ENCODE measurements at places on chromosomes 1 and 21.

GRCh38 chr1:25140073-25140797, 92.1 kb downstream of the SYF2 start:
- no peak for DNase-seq

DNA sequence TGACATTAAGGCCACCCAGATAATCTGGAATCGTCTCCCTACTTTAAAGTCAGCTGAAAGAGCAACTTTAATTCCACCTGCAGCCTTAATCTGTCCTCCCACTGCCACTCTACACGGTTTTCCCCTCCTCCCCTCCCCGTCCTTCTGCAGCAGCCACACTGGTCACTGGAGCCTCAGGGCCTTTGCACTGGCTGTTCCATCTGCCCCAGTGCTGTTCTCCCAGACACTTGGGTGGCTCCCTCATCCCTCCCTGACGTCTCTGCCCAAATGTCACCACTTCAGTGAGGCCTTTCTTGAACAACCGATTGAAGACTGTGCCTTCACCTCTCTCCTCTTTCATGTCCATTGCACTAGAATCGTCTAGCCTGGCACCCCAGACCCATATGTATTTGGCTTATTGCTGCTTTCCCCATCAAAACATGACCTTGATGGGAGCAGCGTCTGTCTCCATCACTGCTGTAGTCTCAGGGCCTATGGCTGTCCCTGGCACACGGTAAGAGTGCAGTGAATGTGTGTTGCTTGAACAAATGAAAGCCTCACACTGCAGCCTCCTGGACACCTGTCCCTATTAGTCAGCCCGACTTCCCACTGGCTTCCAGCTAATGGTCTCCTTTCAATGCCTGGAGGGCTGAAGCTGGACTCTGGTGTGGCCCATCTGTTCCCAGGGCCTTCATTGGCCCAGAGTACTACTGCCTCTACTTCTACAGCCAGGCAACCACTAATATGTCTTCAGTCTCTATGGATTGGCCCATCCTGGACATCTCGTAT, 10.6 kb upstream of the PRDM16 start:
- DNase-seq, result no peak

- DNase-seq, result no peak
Observed at GRCh38 chr1:35120458-35121133, 41.4 kb downstream of the ZMYM1 start.

GRCh38 chr21:42117229-42117966, 46.3 kb downstream of the UMODL1 start:
- peak; percentile 70 for DNase-seq

DNA sequence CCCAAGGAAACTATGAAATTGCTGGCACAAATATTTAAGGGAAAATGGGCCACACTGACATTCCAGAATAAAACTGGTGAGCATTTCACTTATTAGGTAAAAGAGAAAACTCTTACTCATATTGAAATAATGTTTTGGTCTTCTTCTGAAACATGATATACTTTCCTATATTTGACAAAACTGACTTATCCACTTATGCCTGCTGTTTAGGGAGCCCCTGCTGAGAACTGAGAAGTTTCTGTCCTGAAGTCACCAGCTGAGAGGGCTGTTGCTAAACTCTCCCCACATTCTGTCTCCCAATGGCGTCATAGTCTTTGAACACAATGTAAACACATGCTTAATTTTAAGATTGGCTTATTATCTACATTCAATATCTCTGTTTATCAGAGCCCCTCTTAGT, 46.8 kb upstream of the ZC3H11B start:
- no peak for DNase-seq

DNA sequence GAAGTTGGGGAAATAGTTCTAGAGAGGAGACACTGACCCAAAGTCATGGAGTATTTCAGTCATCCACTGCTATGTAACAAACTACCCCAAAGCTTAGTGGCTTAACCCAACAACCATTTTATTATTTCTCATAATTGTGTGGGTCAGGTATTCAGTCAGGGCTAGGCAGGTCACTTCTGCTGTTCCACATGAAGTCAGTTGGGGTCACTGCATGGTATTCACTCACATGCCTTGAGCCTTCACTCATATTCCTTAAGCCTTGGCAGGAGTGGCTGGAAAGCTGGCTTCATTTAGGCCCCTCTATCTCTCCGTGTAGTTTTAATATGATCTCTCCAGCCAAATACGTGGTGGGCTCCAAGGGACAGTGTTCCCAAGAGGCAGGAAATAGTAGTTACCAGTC, 17.5 kb upstream of the RNF11 start:
- DNase-seq, result no peak

DNA sequence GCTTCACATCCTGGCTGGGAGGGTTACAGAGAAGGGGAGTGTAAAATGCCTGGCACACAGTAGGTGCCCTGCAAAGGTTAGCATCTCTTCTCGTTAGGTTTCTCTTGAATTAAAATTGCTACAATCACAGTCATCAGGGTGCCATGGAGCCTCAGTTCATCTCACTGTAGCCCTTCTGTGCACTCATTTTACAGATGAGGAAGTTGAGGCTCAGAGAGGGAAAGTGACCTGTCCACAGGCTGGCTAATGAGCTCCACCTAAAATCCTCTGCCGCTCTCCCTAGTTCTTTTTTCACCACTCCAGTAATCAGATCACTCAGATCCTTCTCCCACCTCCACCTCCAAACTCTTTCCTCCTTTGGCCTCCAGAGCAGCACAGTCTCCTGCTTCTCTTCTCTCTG, 13.5 kb upstream of the AHDC1 start:
- DNase-seq, result no peak

DNA sequence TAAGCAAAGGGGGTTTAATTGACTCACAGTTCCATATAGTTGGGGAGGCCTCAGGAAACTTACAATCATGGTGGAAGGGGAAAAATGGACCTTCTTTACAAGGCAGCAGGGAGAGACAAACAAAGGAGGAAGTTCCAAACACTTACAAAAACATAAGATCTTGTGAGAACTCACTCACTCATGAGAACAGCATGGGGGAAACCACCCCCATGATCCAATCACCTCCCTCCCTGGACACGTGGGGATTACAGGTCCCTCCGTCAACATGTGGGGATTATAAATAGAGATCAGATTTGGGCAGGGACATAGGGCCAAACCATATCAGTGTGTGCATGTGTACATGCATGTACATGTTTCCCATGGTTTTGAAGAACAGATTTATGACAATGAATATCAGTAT, 5.5 kb upstream of the SMG7 start:
- no peak for DNase-seq

GRCh38 chr1:46580140-46580903, 23.7 kb downstream of the MKNK1 start:
- no peak for DNase-seq

GRCh38 chr1:61143821-61144424, 61.6 kb downstream of the NFIA start:
- DNase-seq, result no peak

DNA sequence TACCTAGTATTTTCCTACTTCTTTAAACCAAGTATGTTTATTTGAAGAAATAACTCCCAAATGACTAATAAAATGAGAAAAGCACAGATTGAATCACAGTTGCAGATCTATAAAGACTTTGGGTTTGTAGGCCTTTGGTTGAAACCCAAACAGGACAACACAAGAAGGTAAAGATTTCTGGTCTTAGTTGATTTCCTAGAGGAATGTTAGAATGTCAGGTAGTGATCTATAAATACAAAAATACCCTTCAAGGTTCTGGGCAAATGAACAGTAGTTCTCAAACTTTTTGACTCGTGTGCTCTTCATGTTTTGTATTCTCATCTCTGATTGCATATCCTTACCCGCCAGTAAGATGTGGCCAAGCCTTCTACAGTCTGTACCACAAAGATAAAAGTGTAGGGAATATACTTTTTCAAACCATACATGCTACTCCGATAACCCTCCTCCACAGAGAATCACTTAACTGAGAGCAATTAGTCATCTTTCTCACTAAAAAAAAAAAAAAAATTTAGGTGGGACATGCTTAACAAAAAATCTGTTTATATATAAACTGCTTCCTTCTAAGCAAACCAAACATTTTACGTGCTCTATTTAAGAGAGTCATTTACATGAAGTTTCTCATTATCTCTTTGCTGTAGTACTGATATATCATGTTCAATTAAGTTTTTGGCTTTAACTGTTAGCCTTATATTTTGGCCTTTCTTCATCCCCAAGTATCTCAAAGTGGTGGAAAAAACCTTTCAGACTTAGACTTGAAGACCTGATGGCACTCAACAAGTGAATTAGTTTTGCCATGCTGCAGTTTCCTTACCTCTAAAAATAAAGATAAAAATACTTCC, 36.0 kb downstream of the CNIH4 start:
- DNase-seq, result no peak

DNA sequence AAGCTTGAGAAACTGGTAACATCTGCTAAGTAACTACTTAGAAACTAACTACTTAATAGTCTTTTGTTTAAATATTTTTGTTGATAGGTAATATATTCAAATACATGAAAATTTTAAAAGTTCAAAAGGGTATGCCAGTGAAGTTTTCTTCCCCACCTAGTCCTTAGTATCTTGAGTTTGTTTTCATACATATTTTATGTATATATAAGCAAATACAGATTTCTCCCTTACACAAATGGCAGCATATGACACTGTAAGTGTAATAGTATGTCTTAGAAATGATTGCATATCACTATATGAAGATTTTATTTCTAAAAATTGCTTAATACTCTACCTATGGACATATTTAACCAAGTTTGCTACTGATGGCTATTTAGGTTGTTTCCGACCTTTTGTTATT, 38.9 kb downstream of the MARK1 start:
- DNase-seq, result no peak

GRCh38 chr1:2640626-2641025, 7.8 kb upstream of the MMEL1 start:
- DNase-seq, result no peak

DNA sequence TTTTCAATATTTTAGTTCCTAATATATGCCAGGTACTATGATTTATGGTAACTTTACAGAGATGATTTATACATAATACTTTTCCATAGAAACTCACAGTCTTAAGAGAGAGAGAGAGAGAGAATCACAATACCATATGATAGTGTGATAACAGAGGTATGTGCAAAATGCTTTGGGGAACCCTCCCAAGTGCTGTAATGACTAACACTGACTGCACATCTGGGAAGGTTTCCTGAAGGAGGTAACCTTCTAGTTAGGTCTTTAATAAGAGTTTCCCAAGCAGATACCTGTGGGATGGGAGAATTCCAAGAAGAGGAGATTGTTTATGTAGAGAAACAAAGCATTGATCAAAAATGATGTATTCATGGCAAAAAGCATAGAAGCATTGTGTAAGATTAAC, 34.6 kb upstream of the PIGC start:
- DNase-seq, result no peak

GRCh38 chr1:214859647-214860046, 222.9 kb upstream of the KCNK2 start:
- no peak for DNase-seq

DNA sequence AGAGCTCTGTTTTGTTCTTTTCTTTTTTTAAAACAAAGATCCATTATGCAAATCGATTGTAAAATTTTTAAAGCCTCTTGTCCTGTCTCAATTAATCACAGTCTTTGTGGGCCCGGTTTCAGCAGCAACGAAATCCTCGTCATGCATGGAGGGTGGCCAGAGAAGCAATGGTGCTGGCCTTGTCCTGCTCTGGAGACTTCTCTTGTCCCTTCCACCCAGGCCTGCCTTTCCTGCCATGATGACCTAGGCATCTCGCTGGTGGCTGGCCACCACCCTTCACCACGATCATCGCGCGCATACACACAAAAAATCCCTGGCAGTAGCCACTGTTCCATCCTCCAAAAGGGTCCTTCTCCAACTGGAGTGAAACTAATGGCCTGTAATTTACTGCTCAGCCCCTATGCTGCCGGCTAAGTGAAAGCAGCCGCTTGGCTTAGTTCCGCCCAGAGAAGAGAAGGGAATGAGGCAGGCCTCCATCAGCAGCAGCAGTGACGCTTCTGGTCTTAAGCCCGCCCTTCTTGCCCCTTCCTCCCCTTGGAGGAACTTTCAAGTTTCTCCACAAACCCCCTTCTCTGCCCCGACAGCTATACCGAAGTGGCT, 309.5 kb downstream of the NPHP4 start:
- no peak for DNase-seq

DNA sequence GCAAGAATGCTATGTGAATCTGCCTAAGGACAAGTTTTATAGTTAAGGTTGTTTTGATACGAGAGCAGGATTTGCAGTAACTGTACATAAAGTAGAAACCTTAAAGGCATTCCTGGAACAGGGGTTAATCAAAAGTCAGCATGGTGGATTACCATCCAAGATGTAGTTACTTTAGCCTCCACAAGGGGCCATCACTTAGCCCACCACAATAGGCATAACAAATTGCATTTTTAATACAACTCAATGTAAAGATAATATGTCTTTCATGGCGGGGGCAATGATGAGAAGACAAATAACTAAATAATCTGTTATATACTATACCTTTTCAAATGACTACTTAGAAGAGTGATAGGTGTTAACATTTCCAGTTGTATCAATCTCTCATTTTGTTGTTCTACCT, 611.2 kb upstream of the ADGRL4 start:
- no peak for DNase-seq

DNA sequence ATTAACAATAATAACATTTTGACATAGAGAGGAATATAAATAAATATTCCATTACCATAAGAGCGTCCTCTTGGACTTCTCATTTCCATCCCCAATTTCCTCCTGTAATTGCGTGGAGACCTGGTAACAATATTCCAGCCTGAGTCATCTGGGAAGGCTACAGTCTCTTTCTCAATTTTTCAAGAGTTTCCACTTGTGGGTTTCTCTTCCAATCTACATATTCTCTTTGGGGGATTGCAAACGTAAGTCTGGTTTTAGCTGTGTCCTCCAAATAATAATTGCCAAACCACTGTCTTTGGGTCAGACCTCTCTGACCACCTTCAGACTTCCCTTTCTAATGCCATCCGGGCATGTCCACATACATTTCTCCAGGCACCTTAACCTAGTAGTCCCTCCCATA, 124.5 kb upstream of the USP24 start:
- no peak for DNase-seq

DNA sequence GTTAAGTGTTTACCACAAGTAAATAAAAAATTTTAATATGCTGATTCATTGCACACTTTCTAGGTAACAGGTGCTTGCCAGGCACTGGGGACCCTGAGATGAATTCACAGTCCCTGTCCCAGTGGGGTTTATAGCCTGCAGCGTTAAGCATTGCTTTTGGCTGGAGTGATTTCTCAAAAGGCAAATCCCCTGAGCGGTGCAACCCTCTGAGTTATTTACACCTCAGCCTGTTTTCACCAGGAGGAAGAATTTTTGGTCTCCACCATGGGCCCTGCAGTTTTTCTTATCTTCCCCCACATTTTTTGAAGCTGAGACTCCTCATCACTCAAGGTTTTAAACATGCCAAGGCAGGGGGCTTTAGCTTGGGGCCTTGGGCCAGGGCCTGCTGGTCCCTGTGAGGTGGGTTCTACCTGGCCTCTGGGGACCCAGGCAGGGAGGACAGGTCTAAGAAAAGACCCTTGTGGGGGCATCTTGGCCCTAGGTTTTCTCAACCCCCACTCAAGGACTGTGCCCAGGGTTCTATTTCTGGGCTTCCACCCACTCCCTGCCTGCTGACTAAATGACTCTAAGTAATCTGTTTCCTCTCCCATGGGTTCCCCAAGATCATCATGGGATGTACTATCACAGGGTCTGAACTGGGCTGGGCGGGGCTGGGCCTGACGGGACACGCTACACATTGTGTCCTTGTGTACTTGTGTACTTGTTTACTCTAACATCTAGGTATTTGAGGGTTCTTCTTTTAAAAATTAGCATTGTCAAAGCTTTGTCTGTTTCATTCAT, 10.2 kb upstream of the CHIT1 start:
- DNase-seq, result no peak

GRCh38 chr1:163512349-163512989, 190.7 kb downstream of the NUF2 start:
- DNase-seq, result no peak

Data from stimulated activated effector memory CD8-positive, alpha-beta T cell treated with anti-CD3 and anti-CD28 coated beads, Interleukin-12 subunit alpha, Interleukin-12 subunit beta, amount 100 ng/mL, for 72 hours (primary cell).